Activated naive CD4-positive, alpha-beta T cell treated with anti-CD3 and anti-CD28 coated beads for 36 hours (primary cell): ENCODE measurements at places on chromosomes 2 and 18. TPM values are rescaled to one million over a fixed set of nuclear protein-coding genes. Genes with fewer than 3 reads are reported as not detected.

- peak; percentile 78 for DNase-seq
Measured at GRCh38 chr2:74833418-74834233, at the start of gene HK2. Gene HK2, plus strand, starts transcription at chr2:74834127. Its CDS starts 454 bp downstream, at chr2:74834581.

Gene EGR4
- total RNA-seq = 0.12 TPM

GRCh38 chr2:40220177-40220925 is 231.5 kb downstream of the SLC8A1 start:
- DNase-seq = no peak

- DNase-seq = no peak
Measured at GRCh38 chr2:109185821-109186570, 57.0 kb downstream of the SH3RF3 start.

DNA sequence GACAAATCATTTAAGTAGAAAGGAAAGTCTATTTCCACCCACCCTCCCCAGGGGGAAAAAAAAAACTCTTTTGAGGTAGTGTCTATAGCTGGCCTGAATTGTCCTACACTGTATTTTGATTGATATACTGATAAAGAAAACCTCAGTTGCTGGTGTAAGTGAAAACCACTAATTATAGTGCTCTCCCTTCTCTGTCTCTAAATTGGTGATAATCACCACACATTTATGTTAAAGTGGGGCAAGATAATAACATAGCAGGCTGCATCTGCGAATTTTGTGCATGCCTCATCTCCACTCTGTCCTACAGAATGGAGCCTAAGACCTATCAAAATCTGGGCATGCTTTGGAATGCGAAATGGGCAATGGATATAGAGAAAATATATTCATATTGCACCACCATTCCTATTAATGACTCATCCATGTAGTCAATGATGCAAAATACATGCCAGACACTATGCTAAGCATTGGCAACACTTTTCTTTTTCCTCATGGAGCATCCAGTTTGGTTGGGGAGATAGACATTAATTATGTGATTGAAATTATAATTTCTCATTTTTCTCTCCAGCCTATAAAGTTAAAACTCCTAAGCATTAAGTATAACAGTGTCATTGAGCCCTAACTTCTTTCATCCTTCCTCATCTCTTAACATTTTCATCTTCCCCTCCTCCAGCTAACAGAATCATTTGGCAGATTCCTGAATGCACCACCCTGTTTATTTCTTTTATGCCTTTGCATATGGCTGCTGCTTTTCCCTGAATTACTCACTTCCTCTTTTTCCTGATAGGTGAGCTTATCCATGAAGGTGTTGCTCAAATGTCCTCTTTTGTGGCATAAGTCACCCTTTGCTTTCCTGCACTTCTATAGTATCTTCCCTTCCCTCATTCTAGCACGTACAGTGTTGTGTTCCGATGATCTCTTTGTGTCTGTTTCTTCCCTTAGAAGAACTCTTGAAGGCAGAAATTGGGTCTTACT is 58.2 kb downstream of the SLC9A2 start:
- DNase-seq = no peak

GRCh38 chr2:149383340-149383739 is 53.0 kb downstream of the LYPD6 start:
- DNase-seq = no peak

DNA sequence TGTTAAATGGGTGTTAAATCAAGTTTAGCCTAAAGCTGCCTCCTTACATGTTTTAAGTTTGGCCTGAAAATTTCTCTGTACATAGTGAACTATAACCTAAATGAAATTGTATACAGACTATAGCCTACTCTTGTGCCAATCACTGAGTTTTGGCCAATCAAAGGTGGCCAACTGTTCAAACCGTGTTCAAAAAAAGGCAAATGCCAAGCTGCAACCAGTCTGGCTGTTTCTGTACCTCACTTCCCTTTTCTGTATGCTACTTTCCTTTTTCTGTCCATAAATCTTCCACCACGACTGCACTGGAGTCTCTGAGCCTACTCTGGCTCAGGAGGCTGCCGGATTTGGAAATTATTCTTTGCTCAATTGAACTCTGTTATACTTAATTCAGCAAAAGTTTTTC is 121.0 kb downstream of the SPOPL start:
- DNase-seq = no peak

DNA sequence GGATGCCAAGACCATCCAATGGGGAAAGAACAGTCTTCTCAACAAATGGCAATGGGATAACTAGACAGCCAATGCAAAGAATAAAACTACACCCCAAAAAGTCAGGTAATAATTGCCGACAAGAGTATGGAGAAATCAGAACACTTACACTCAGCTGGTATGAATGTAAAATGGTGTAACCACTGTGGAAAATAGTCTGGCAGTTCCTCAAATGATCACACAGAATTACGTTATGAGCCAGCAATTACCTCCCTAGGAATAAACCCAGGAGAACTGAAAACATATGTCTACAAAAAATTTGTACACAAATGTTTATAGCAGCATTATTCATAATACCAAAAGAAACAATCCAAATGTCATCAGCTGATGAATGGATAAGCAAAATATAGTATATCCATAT is 8.8 kb downstream of the IWS1 start:
- DNase-seq = no peak

- peak; percentile 23 for DNase-seq
Measured at GRCh38 chr2:209208211-209208610, 215.6 kb upstream of the MAP2 start.

Gene PCARE
- not detected for total RNA-seq

DNA sequence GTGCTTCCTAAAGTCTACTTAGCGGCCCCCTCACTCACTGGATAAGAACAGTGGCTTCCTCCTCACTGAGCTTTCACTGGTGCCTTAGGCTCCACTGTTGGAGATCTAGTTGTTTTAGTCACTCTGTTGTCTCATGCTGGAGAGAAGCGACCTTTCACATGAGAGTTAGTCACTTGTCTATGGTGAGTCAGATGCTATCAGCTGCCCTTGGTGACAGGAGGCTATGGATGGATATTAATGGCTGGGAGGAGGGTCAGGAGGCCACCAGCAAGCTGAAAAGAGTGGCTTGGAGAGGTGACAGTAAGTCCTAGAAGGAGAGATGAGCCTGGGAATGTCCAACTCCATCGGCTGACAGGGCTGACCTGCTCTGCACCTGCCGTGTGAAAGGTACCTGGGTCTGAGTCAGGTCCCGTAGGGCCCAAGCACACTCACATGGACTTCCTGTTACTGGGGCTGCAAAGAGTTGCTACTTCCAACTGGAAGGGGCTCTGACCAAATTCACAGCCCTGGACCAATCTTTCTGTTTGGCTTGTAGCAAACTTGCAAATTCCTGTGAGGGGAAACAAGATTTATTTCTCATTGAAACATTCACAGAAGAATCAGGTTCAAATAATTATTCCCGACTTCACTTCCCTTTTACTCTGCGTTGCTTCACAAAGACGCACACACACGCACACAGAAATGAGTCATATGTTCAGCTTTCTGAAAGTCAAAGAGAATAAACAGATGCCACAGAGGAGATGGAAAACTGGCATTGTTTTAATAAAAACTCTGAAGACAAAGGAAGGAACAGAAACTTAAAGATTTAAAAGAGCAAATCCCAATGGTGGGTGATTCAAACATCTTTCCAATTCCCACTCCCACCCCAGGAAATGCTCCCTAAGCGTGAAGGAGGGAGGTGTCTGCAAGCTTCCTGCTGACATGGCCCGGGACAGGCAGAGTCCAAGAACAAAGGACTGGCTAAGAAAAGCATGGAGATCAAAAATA is 203.5 kb upstream of the TWIST2 start:
- DNase-seq = peak; percentile 28

DNA sequence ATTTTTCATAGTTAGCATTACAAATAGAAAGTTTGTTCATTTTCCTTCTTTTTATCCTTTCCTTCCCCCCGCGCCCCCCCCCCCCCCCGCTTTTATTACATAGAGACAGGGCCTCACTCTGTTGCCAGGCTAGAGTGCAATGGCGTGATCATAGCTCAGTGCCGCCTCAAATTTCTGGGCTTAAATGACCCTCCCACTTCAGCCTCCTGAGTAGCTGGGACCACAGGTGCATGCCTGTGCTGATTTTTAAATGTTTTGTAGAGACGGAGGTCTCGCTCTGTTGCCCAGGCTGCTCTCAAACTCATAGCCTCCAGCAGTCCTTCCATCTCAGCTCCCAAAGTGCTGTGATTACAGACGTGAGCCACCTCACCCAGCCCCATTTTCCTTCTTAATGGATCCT is 91.2 kb upstream of the ALPP start:
- no peak for DNase-seq

DNA sequence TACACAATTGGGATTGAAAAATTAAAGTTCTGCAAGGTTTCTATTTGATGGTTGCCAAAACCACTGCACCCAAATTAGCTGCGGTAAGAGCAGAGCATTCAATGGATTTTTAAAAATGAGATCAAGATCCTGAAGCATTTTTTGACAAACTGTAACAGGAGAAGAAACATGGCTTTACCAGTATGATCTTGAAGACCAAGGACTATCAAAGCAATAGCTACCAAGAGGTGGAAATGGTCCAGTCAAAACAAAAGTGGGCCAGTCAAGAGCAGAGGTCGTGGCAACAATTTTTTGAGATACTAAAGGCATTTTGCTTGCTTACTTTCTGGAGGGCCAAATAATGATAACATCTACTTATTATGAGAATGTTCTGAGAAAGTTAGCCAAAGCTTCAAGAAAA is 186.8 kb downstream of the RDH14 start:
- no peak for DNase-seq

Gene IL36A
- total RNA-seq = not detected

DNA sequence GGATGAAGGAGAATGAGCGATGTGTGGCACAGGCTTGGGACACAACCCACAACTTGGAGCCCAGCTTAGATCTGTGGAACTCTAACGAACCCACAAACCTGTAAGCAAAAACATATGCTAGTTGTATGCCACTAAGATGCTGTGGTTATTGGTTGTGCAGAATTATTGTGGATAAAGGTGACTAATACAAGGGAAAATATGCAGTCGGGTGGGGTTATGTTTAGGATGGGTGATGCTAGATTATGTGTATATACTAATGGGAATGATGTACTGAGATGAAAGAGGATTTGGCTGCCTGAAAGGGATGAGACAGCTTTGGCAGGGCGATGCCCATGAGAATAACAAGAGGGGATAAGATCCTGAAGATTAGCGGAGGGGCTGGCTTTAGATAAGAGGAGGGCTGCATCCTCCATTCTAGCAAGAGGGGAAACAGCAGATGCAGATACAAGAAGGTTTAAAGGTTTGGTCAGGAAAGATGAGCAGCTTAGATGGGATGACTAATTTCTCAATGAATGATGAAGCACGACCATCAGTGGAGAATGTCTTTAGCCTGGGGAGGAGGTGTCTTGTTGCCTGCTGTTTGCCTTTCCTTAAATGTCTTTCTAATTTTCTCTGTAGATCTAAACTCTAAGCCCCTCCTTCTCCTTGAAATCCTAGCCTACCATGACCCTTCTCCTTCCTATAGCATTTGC is 49.6 kb downstream of the GALNT14 start:
- DNase-seq = no peak

DNA sequence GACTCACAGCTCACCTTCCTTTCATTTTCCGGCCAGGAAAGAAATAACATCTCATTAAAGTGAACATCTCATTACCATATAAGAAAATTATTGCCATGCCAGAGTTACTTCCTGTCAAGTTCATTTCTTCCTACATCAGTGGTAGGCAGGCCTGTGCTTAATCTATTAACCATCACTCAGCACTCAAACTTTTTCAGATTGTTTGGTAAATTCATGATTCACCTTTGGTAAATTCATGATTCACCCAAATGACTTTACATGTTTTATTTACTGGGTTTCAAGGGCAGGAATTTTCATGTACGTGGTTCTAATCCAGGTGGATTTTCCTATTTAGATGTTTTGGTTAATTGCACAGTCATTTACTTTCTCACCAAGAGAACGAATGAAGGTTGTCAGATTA is 116.5 kb downstream of the CSRNP3 start:
- no peak for DNase-seq

DNA sequence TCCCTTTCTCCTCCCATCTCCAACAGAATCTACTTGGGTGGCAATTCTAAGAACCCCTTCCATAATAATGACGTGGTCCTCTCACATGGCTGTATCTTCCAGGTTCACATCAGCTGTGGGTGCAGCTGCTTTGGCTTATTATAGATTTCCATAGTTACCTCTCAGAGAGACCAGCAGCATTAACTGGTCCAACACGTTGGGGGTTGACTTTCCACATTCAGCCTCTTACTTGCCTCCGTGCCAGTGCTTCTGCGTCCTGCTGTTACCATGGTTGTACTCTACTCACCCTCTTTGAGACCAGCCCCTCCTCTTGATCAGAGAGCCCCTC is 570.7 kb downstream of the PLCL1 start:
- DNase-seq = no peak

GRCh38 chr18:56853961-56854360 is 202.8 kb downstream of the WDR7 start:
- no peak for DNase-seq

Gene MSTN
- not detected for total RNA-seq

DNA sequence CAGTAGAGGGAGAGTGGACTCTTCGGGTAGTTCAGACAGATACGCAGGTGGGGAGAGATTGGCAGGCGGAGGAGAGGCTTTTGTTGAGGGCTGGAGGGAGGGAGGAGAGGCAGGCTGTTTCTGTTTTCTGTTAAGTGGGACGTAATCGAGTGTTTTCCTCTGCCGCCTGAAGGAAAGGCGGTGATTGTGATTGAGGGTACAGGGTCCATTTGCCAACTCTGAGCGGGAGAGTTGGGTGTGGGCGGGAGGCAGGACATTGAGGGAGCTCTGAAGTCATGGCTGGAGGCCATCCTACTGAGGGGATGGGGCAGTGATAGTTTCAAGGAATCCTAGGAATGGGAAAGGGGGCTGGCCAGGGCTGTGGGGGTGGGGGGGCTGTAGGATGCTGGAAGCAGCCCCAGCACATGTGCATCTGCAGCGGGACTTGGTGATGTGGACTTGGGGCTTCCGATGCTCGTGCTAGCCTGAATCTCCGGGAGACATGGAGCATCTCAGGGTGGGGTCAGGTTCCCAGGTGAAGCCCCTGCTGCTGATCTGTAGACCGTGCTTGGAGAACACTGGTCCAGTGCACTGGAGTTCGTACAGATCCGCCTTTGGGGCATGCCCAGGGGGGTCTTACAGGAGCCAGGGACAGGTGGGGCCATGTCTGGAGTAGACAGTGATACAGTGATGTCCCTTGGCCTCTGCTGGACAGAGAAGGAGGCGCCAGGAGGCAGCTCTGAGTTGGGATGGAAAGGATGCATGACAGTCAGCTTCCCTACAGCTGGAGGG is 167.5 kb downstream of the AGAP1 start:
- DNase-seq = no peak

DNA sequence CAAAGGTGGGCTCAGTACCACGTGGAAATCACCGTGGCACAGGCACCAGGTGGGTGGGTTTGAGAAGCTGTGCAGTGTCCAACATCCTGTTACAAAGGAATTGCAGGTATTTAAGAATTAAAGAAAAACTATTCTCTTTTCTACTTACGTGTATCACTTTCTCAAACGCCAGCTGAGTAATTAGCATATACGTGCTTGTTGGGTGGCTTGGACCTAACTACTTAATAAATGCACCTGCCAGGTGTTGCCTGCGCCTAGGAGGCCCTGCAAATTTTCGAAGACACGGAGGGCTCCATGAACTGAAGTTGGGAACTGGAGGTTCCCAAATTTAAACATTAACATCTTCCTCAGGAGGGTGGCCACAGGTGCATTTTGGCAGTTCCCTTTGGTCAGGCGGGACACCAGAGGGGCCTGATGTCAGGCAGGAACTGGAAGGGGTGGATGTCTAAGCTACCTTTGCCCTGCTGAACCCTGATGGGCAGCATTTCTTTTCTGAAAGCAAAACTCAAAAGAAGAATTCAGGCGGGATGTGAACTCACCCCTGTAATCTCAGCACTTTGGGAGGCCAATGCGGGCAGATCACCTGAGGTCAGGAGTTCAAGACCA is 84.8 kb downstream of the HS6ST1 start:
- no peak for DNase-seq

- DNase-seq = no peak
Measured at GRCh38 chr18:4248686-4249085, 206.4 kb downstream of the DLGAP1 start.

Gene NEB
- 0.14 TPM for total RNA-seq
